ENCODE measurements at places on chromosomes 1 and 21. TPM values are rescaled to one million over a fixed set of nuclear protein-coding genes. Genes with fewer than 3 reads are reported as not detected.

The CATSPERE gene
- total RNA-seq: 0.59 TPM

The HLCS gene
- total RNA-seq: 8.9 TPM

The RGS4 gene
- 5.1 TPM for total RNA-seq

The FAM78B gene
- total RNA-seq: 6.0 TPM

The RXFP4 gene
- not detected for total RNA-seq

The COL6A2 gene
- 350 TPM for total RNA-seq

The LDLRAD1 gene
- total RNA-seq: not detected

The C1orf94 gene
- not detected for total RNA-seq

Measured in left cardiac atrium (tissue), 4 donors.